Stimulated activated CD8-positive, alpha-beta memory T cell treated with anti-CD3 and anti-CD28 coated beads, Interleukin-4, amount 100 ng/mL, for 1 hour (primary cell): ENCODE measurements at places on chromosomes 7 and 10.

- no peak for DNase-seq
Measured at GRCh38 chr7:130047831-130048230, 3.3 kb downstream of the ZC3HC1 start.

DNA sequence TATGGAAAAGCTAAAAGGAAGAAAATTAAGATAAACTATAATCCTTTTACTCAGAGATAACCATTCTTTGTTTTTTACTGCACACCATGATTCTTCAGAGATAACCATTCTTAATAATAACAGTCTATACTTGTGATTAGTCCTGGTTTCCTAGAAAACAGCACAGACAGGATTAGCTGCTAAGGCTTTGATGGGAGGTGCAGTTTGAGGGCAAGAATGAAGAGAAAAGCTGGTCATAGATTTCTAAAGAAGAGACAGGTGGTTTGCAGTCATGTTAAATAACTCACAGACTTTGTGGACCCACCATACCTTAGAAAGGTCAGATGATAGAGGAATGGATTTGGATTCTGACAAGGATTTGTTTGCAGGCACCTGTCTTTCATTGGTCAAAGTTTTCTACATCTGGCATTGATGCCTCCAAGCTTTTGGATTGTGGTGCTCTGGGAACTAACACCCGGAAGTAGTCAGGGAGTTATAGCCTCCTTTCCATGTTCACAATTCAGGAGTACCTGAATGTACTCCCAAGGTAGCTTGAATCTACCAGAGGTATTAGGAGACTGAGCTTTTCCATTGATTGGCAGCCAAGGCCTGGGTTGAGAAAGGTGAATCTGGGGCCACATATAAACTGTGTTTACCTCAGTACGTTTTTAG, 3.7 kb downstream of the SMC3 start:
- DNase-seq: no peak

- DNase-seq: no peak
Measured at GRCh38 chr7:116717137-116717536, 45.1 kb downstream of the MET start.

DNA sequence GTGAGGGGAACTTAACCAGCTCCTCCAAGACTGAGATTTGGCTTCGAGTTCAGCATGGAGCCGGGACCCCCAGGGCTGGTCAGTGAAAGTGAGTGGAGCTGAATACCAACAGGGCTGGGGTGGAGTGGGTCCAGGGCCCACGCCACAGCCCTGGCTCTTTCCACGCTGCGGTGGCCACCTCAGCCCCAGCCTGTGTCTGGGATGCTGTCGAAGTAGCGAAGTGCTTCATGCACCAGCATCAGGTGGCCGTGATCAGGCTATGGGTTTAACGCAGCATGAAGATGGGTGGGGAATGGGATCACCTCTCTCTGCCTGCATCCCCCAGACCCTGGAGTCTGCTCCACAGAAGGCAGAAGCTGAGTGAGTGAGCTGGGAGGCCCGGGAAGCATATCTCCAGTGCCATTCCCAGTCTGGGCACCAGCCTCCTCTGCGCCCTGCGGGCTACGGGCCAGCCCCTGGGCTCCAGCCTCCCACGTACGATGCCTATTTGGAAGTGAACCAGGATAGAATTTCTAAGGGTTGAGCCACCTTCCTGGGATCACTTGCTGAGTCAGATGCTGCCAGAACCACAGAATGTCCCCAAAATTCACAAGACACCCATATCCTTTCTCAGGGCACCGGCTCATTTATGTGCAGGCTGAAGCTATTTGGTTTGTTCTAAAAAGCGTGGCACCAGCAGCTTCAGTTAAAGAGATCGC, 131.1 kb upstream of the CHST15 start:
- DNase-seq: no peak

- DNase-seq: no peak
Measured at GRCh38 chr7:158904599-158904998, 48.2 kb downstream of the DYNC2I1 start.

GRCh38 chr10:62130948-62131347, 137.7 kb downstream of the RTKN2 start:
- no peak for DNase-seq

DNA sequence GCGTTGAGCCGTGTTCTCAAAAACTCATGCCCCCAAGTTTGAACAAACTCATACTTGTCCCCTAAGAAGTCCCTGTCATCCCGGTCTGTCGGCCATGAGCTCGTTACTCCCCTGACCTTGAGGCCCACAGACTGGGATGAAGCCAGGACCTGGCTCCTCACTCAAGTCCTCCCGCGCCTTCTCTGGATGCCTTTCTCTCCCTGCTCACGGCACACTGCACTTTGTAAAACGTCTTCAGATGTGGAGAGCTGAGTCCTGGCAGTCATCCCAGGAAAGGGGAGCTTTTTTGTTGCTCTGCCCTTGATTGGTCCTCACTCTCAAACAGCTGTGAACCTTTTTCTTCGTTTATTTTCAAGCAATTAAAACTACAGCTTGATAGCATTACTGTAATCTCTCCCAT, 110.8 kb downstream of the JAZF1 start:
- DNase-seq: no peak

- no peak for DNase-seq
Measured at GRCh38 chr10:98915911-98916310, 319.7 kb downstream of the HPSE2 start.

- no peak for DNase-seq
Measured at GRCh38 chr10:125103924-125104323, 56.4 kb downstream of the CTBP2 start.

DNA sequence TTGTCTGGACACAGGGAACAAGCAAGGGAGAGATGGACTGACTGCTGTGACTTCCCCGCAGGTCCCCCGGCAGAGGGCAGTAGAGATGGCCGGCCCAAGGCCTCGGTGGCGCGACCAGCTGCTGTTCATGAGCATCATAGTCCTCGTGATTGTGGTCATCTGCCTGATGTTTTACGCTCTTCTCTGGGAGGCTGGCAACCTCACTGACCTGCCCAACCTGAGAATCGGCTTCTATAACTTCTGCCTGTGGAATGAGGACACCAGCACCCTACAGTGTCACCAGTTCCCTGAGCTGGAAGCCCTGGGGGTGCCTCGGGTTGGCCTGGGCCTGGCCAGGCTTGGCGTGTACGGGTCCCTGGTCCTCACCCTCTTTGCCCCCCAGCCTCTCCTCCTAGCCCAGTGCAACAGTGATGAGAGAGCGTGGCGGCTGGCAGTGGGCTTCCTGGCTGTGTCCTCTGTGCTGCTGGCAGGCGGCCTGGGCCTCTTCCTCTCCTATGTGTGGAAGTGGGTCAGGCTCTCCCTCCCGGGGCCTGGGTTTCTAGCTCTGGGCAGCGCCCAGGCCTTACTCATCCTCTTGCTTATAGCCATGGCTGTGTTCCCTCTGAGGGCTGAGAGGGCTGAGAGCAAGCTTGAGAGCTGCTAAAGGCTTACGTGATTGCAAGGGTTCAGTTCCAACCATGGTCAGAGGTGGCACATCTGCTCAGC, 6.0 kb downstream of the CYREN start:
- DNase-seq: no peak

GRCh38 chr10:51766423-51767102, 67.2 kb upstream of the CSTF2T start:
- no peak for DNase-seq

- no peak for DNase-seq
Measured at GRCh38 chr10:79938728-79939406, 10.0 kb downstream of the SFTPD start.

GRCh38 chr10:44058259-44058658, 326.6 kb downstream of the CXCL12 start:
- DNase-seq: no peak

- DNase-seq: no peak
Measured at GRCh38 chr7:103719070-103719469, 270.4 kb downstream of the RELN start.

DNA sequence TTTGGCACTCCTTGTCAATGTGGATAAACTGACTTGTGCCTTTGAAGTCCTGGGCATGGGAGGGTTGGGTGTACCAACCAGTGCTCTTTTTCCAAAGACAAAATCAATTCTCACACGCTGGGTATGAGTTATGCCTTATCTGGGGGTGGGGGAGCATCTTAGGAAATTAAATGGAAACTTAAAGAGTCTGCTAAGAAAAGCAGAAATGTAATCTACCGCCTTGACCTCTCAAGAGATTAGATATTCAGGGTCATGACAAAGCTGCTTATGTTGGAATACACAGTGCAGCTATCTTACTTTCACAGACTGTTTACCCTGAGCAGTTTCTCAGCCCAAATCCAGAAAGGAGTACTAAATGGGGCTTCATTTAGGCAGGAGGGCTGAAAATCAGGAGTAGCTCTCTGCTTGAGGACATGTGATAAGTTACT, 2.6 kb downstream of the MEST start:
- no peak for DNase-seq

GRCh38 chr7:158811461-158811860, 17.8 kb downstream of the ESYT2 start:
- no peak for DNase-seq
